ENCODE measurements at places on chromosomes 2 and 18.

DNA sequence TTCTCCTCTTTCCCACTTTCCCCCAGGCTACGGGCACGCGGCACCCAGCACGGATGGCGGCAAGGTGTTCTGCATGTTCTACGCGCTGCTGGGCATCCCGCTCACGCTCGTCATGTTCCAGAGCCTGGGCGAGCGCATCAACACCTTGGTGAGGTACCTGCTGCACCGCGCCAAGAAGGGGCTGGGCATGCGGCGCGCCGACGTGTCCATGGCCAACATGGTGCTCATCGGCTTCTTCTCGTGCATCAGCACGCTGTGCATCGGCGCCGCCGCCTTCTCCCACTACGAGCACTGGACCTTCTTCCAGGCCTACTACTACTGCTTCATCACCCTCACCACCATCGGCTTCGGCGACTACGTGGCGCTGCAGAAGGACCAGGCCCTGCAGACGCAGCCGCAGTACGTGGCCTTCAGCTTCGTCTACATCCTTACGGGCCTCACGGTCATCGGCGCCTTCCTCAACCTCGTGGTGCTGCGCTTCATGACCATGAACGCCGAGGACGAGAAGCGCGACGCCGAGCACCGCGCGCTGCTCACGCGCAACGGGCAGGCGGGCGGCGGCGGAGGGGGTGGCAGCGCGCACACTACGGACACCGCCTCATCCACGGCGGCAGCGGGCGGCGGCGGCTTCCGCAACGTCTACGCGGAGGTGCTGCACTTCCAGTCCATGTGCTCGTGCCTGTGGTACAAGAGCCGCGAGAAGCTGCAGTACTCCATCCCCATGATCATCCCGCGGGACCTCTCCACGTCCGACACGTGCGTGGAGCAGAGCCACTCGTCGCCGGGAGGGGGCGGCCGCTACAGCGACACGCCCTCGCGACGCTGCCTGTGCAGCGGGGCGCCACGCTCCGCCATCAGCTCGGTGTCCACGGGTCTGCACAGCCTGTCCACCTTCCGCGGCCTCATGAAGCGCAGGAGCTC is 35.4 kb downstream of the KCNK3 start:
- no peak for DNase-seq

GRCh38 chr2:109270505-109271312 is 141.7 kb downstream of the SH3RF3 start:
- peak; percentile 77 for DNase-seq

DNA sequence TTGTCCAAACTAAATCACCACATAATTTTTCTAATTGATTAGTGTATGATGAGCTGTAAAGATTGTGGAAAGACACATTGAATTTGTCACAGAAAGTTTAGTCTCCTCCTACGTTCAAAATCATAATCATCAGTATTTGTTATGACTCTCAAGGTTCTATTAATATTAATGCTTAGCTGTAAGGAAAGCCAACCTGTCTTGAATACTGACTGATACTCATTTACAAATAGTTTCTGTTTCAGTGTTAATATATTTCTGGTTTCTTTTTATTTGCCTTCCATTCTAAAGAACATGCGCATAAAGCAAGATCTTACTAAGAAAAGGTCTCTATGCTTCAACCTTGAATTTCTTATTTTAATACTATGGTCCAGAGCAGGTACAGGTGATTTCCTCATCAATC is 55.1 kb downstream of the CPS1 start:
- DNase-seq, result no peak

GRCh38 chr2:226761195-226761583 is 38.4 kb downstream of the IRS1 start:
- no peak for DNase-seq

DNA sequence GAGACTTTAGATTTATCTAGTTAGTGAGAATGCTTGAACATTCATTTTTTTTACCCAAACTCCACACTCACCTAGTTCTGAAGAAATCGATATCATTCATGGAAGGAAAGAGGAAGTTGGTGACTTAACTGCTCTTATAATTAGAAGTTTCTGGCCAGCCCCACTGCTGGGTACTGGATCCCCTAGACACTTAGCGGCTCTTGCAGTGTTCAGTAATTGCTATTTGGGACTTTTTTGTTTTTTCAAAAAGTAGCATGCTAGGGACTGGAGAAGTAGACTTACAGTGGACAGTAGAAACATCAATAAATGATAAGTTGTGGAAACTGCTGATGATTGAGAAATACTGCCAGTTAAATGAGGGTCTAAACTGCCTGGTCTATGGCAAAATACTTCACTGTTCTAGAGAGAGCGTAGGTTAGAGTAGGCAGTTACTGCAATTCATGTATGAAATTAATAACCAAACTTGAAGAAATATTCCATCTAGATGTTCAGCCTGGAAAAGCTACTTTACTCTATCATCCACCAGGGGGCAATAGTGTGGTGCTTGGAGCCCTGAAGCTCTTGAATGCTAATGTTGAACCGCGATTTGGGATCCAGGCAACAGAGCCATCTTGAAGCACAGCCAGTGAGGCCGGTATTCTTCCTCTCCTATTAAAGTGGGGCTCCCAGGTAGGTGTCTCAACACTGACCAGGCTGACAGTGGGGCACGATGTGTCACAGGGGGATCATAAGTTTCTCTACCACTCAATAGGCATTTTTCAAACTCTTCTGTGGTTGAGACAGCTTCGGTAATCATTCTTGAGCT is 146.1 kb upstream of the SESTD1 start:
- DNase-seq, result peak; percentile 43

Measured in lung (tissue), 17 donors.